Fibroblast of lung (primary cell): ENCODE measurements at places on chromosomes 2 and 18. TPM values are rescaled to one million over a fixed set of nuclear protein-coding genes. Genes with fewer than 3 reads are reported as not detected.

- H3K36me3 ChIP-seq, result no peaks in the 10 kb centered on the region
- no peaks in the 10 kb centered on the region for H3K27me3 ChIP-seq
- no peak for DNase-seq
- no peaks in the 10 kb centered on the region for H3K4me1 ChIP-seq
Observed at GRCh38 chr2:141709756-141710155, 421.1 kb downstream of the LRP1B start.

DNA sequence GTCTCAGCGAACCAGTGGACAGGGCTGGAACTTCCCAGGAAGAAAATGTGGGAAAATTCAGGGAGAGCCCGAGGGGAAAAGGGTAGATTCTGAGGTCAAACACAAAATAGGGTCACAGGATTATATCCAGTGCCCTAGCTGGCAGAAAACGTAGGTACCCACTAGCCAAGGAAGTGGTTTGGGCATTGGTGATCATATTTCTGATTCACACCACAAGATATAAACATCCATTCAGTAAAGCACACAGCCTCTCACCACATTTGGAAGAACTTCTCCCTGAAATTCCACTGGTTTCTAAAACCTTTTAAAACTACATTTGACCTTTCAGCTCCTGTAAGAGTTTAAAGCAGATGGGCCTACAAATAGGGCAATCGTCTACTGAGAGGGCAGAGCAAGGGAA lies 186.9 kb downstream of the TTC32 start:
- no peaks in the 10 kb centered on the region for H3K27me3 ChIP-seq
- H3K27ac ChIP-seq, result no peak overlapping the region
- H3K4me3 ChIP-seq, result no peak overlapping the region
- no peaks in the 10 kb centered on the region for H3K4me1 ChIP-seq
- DNase-seq, result peak; percentile 54
- H3K36me3 ChIP-seq, result no peaks in the 10 kb centered on the region

- DNase-seq, result no peak
- H3K4me1 ChIP-seq, result peaks cover 3% of the 10 kb centered on the region
- no peak overlapping the region for H3K27ac ChIP-seq
Observed at GRCh38 chr18:9755615-9756014, 47.5 kb downstream of the RAB31 start.

DNA sequence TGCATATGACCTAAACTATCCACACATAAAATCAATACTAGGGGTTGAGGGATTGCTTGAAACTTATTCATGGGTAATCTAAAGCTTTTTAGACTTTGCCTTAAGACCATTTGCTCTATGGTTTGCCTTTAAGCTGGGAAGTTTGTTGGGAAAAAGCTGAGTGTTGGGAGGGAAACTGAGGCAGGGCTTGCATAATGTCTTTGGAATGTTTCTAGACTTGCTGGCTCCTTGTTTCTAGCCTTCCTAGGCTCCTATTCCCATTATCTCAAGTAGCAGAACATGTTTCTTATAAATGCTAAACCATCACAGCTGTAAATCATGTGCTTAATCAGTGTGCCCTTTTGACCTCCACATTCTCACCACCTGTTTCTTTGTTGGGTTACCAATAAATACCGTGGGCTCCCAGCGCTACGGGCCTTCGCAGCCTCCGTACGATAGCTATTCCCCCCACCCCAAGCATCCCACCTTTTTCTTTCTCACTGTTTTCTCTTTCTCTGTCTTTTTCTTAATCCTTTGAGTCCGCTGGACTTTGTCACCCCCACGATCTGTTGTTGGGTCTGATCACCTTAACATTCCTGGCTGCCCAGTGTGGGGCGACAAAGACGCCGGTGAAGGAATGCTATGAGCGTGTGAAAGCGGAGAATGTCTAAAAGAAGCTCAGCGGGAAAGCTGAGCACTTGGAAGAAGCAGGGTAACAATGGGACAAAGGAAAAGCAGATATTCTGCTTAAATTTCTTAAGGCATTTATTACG lies 49.4 kb upstream of the CWC22 start:
- H3K27me3 ChIP-seq, result no peaks in the 10 kb centered on the region
- DNase-seq, result no peak
- H3K27ac ChIP-seq, result no peak overlapping the region
- no peaks in the 10 kb centered on the region for H3K36me3 ChIP-seq
- H3K4me1 ChIP-seq, result no peaks in the 10 kb centered on the region

- no peaks in the 10 kb centered on the region for H3K27me3 ChIP-seq
- DNase-seq, result no peak
- no peak overlapping the region for H3K27ac ChIP-seq
- no peaks in the 10 kb centered on the region for H3K36me3 ChIP-seq
Observed at GRCh38 chr2:137959166-137959565, 5.1 kb upstream of the HNMT start.

DNA sequence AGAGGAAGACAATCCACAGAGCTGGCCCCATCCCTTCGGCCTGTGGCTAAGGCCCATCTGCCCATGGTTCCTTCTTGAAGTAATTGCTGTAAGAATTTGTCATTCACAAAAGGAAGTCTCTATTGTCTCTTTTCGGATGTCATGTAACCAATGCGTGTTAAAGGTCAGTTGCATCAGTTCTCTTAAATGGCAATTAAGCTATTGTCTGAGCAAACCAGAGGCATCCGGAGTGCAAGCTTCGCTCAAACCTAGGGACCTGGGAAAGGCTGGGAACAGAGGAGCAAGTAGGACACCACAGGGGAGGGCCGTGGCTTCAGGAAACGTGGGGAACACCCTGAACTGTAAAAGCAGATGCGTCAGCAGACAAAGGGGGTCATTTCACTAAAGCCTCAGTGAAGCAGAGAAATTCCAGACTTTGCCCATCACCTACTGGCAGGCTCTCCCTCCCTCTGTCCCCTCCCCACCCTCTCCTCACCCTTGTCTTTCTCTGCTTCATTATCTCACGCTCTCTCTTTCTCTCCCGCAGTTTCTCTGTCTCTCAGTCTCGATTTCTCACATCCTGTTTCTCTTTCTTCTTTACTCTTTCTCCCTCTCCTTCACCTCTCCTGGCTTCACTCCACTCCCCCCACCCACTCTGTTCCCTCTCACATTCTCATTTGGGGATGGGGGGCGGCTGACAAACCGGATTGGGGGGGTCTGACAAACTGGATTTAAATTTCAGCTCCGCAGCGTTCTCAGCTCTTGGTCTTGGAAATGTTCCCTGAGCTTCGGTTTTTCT lies 204.6 kb upstream of the TNP1 start:
- H3K4me1 ChIP-seq, result peaks cover 7% of the 10 kb centered on the region
- no peak overlapping the region for H3K4me3 ChIP-seq
- no peak overlapping the region for H3K27ac ChIP-seq
- no peaks in the 10 kb centered on the region for H3K27me3 ChIP-seq
- peak; percentile 76 for DNase-seq
- no peaks in the 10 kb centered on the region for H3K36me3 ChIP-seq

DNA sequence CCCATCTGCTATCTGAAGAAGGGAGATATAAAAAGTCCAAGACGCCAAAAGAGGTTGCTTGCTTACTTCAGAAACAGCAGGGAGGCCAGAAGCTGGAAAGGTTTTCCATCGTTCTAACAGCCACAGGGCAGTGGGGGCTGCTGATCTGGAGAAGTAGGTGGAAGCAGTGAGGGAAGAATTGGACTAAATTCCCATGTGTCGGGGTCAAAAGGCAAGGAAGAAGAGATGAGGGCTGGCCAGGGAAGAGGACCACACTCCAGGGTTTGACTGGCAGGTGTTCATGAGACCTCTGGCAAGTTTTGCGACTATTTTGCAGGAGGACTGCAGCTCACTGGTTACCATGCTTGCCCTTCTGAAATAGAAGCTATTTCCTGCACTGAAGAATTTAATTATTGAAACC lies 91.0 kb downstream of the SCG2 start:
- peaks cover 2% of the 10 kb centered on the region for H3K27me3 ChIP-seq
- H3K36me3 ChIP-seq, result no peaks in the 10 kb centered on the region
- no peak overlapping the region for H3K27ac ChIP-seq
- H3K4me1 ChIP-seq, result no peaks in the 10 kb centered on the region
- no peak for DNase-seq

- H3K27ac ChIP-seq, result no peak overlapping the region
- no peak overlapping the region for H3K4me3 ChIP-seq
- no peaks in the 10 kb centered on the region for H3K4me1 ChIP-seq
- no peak for DNase-seq
- H3K36me3 ChIP-seq, result no peaks in the 10 kb centered on the region
Observed at GRCh38 chr2:207969249-207969648, 56.1 kb downstream of the PLEKHM3 start.

- no peaks in the 10 kb centered on the region for H3K36me3 ChIP-seq
- H3K4me1 ChIP-seq, result no peaks in the 10 kb centered on the region
- no peak overlapping the region for H3K4me3 ChIP-seq
- DNase-seq, result no peak
Observed at GRCh38 chr18:10370716-10371115, 83.7 kb upstream of the APCDD1 start.

- no peak overlapping the region for H3K27ac ChIP-seq
- no peak overlapping the region for H3K4me3 ChIP-seq
- no peaks in the 10 kb centered on the region for H3K27me3 ChIP-seq
Observed at GRCh38 chr2:181738074-181738473, 57.8 kb upstream of the NEUROD1 start.

DNA sequence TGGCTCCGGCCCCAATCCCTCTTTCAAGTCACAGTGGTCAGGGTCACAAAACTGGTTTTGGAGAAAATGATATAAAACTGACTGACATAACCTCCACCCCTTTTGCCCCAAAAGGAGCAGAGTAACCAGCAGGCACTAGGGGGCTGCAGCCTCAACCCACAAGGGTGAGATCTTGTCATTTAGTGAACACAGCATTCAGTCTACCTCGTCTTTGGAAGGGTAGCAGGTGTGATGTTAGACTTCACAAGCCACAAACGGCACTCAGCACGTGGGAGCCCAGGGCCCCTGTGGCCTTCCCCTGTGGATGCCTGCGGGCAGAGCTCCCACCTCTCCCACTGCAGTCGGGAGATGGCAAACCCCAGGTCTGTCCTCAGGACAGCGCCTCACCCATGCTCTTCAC lies 372.1 kb upstream of the MYT1L start:
- no peak overlapping the region for H3K27ac ChIP-seq
- no peaks in the 10 kb centered on the region for H3K36me3 ChIP-seq
- H3K4me1 ChIP-seq, result no peaks in the 10 kb centered on the region
- no peak overlapping the region for H3K4me3 ChIP-seq
- no peaks in the 10 kb centered on the region for H3K27me3 ChIP-seq

DNA sequence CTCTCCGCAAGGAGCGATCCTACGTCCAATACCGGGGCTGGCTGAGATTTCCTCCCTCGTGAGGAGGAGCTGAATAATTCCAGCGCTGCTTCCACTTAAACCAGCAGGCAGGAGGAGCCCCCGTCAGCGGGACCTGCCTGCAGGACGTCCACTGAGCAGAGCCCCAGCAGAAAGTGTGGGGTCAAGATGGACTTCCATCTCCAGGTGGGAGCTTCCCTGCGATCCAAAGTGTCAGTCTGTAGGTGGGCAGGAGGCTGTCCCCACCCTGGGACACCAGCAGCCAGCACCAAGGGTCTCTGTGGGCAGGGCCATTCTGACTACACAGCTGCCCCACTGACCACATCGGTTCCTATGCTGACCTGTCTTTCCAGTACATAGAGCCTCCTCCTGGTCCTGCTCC lies 462 bp upstream of the OTOS start:
- no peaks in the 10 kb centered on the region for H3K36me3 ChIP-seq
- H3K4me1 ChIP-seq, result no peaks in the 10 kb centered on the region
- no peak for DNase-seq
- H3K27ac ChIP-seq, result no peak overlapping the region
- H3K4me3 ChIP-seq, result no peak overlapping the region

DNA sequence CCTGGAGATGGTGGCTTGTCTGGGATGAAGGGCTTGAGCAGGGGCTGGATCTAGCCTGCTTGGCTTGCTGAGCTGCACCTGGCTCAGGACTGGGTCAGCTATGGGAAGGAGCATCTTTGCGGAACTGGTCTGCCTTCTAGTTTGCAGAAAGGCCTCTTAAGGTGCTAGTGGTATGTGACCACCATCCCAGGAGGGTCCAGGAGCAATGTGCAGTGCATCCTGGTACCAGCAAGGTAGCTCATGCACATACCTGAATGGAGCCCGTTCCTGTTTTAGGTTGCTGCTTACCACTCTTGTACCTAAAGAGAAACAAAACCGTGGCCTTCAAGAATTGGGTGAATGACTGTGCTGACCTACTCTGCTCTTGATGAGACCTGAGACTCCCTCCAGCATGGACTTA lies 118.6 kb upstream of the PELI1 start:
- no peak overlapping the region for H3K4me3 ChIP-seq
- H3K27ac ChIP-seq, result no peak overlapping the region
- no peak for DNase-seq
- H3K36me3 ChIP-seq, result no peaks in the 10 kb centered on the region
- no peaks in the 10 kb centered on the region for H3K27me3 ChIP-seq

DNA sequence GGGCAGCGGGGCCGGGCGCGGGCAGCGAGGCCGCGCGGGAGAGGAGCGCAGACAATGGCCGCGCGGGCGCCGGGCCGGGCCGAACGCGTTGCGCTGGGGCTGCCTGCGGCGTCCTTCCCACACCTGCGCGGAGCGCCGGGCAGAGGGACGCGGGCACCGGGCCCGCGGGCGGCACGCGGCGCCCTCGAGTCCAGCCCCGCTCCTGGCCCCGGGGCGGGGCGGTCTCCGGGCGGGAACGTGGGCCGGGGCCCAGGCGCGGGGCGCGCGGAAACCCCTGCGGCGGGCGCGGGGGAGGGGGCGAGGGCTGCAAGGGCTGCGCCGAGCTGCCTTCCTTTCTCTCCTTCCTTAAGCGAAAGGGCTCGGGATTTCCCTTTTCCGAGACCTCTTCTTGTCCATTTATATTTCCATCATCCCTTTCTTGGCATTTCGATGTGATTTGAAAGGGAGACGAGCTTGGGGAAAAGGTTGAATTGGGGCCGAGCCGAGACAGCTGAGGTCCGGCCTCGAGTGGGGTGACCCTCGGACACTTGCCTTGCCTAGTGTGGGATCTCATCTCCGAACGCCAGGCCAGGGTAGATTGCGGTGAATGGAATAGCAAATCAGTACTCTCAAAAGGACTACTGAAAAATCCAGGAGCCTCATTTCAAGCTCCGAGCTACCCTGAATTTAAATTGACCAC lies 676 bp downstream of the KLHL23 start:
- peak overlapping the region; percentile 60 for H3K4me3 ChIP-seq
- no peaks in the 10 kb centered on the region for H3K36me3 ChIP-seq
- H3K27ac ChIP-seq, result peak overlapping the region; percentile 5
- peaks cover 11% of the 10 kb centered on the region for H3K4me1 ChIP-seq
- H3K27me3 ChIP-seq, result no peaks in the 10 kb centered on the region

Gene CACNB4
- 0.66 and 2.1 TPM in 2 replicates for total RNA-seq

Gene SLC11A1
- total RNA-seq, result 0.17 and 0.26 TPM in 2 replicates

Gene WNT10A
- total RNA-seq, result not detected in 2 replicates

Gene TNS1
- total RNA-seq, result 44.4 and 49.1 TPM in 2 replicates

Gene DSG4
- not detected in 2 replicates for total RNA-seq

Gene OXER1
- total RNA-seq, result 0.17 and 0.26 TPM in 2 replicates

Gene ZNF638
- total RNA-seq, result 125 and 190 TPM in 2 replicates

Gene METAP1D
- total RNA-seq, result 6.8 and 10.0 TPM in 2 replicates

Gene CNDP1
- not detected in 2 replicates for total RNA-seq

Gene KLHL30
- total RNA-seq, result 0.26 and 1.2 TPM in 2 replicates

Gene PAX3
- total RNA-seq, result not detected in 2 replicates

Gene FSHR
- total RNA-seq, result under 0.01 TPM in 1 of 2 replicates, not detected in the other

Gene MROH2A
- not detected in 2 replicates for total RNA-seq

Gene PID1
- 8.2 and 29.6 TPM in 2 replicates for total RNA-seq
